Activated naive CD4-positive, alpha-beta T cell treated with anti-CD3 and anti-CD28 coated beads for 36 hours (primary cell): ENCODE measurements at places on chromosomes 2 and 18.

GRCh38 chr18:39571511-39571910, 2005.9 kb upstream of the CELF4 start:
- DNase-seq: no peak

GRCh38 chr2:135066710-135067109, 14.6 kb downstream of the RAB3GAP1 start:
- DNase-seq: no peak

DNA sequence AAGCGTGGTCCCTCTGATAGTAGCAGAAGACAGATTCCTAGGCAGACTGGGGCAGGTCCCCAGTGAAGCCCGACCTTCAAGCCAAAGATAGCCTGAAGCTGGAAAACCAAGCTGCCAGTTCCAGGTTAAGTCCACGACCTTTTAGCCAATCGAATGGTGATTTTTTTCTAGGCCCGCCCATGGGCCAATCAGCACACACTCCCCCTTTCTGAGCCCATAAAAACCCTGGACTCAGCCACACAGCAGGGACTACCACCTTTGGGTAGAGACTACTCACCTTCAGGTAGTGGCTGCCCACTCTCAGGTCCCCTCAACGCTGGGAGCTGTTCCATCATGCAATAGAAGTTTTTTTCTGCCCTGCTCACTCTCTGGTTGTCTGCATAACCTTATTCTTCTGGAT, 14.5 kb upstream of the ADI1 start:
- no peak for DNase-seq

- no peak for DNase-seq
Observed at GRCh38 chr18:67783196-67783946, 266.9 kb upstream of the DSEL start.

DNA sequence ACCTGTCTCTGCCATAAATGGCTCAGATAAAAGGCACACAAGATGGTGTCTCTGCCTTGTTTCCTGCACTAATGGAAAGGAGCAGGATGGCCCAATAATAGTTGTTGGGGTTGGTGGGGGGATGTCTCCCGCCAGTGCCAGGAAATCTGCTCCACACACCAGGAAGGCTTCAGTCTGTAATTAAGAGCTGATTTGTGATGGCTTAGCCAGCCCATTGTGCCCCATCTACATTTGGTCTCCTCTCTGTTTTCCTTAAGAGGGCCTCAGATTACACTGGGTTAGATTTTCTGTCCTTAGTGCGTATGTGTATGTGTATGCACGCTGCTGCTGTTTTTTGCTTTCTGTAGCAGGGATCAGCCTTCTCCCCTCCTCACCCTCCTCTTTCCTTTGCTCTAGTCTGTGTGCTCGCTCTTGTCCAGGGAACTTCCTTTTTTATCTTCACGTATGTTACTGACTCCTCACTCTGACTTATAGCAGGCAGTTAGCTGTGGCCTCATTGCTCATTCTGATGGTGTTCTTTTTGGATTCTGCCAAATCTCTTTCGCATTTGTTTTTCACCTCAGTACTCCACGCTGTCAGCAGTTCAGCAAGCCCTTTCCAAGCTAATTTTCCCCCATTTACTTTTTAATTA, 33.4 kb upstream of the MGAT5 start:
- DNase-seq: no peak

- DNase-seq: no peak
Observed at GRCh38 chr18:28075501-28075900, 101.4 kb downstream of the CDH2 start.

DNA sequence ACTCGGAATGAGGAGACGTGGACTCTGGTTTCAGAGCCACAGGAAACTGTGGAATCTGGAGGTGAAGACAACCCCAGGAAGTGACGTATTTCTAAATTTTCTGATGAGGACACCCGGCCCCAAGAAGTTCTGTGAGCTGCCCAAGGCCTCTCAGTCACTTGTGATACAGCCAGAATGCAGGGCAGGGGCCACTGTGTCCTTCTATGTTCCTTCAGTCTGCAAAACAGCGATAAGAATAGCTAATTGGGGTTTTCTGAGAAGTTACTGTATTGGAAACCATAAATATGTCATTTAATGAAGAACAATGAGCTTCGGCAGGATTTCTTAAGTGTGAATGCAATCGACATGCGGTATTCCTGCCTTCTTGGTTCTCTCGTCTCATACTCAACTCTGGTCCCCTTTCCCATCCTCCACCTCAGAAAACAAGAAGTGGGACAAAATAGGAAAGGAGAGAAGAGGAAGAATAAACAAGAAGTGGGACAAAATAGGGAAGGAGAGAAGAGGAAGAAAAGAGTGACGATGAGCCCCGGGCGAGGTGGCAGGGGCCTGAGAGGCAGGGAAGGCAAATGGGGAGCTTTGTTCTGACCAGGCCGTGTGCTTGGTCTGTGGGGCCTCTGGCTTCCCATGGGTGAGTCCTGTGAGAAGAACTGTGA, 282.0 kb upstream of the REV1 start:
- no peak for DNase-seq

GRCh38 chr2:181858600-181858999, 32.9 kb upstream of the ITPRID2 start:
- DNase-seq: no peak

- no peak for DNase-seq
Observed at GRCh38 chr2:169757356-169757755, 23.7 kb downstream of the KLHL23 start.
